ENCODE measurements at places on chromosomes 6 and 20. TPM values are rescaled to one million over a fixed set of nuclear protein-coding genes. Genes with fewer than 3 reads are reported as not detected.

DNA sequence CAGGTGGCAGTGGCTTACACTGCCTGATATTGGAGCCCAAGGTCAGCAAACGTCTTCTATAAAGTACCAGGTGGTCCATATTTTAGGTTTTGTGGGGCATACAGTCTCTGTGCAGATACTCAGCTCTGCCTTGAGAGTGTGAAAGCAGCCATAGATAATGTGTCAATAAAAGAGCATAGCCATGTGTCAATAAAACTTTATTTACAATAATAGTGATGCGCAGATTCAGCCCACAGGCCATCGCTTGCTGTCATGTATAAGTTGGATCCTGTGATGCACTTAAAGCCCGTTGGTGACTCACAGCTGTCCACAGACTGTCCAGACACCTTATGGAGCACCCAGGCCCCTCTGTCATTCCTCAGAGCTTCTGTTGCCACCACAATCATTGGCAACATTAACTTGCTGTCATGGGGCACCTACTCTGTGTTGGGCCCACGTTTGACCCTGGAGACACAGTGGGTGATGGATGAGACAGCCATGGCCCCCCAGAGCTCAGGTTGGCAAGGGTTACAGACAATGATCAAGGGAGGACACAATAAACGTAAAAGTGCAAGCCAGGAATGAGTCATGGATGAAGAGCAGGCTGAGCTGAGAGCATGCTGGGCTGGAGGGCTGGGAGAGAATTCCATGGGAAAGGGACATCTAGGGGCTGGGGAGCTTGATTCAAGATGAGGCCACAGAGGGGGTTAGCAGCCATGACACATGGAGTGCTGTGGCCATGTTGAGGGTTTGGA is 173.6 kb downstream of the TAF4 start:
- no peak for DNase-seq
- H3K27me3 ChIP-seq = peaks cover 10% of the 10 kb centered on the region
- no peak overlapping the region for H3K27ac ChIP-seq
- peaks cover 6% of the 10 kb centered on the region for H3K36me3 ChIP-seq
- peaks cover 2% of the 10 kb centered on the region for H3K4me1 ChIP-seq
- H3K4me3 ChIP-seq = no peak overlapping the region

DNA sequence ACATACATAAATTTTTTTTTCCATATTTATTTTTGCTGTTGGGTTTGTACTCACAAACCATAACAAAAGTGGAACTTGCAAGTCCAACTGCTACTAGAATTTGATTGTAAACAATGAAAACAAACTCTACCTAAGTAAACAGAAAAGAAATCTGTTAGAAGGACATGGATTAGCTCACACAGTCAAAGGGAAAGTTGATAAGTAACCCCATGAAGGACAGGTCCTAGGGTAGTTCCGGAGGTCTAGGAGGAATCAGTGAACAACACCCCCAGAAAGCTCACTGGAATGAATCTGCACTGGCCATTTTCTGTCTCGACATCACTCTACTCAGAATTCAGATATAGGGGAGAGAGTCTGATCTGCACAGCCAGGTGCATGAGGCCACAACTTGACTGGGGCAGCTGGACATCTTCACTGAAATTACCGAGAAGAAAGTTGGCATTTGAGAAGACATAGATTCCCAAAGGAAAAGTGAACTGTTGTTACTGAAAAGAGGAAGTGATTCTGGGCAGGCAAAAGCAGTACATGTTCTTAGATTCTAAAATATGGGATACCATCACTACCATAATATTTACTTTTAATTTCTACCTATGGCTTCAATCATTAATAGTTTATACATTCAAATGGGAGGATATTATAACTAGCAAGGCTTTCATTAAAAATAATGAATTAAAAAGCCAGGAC is 76.4 kb downstream of the HMGN3 start:
- DNase-seq = no peak
- H3K27me3 ChIP-seq = peaks cover 2% of the 10 kb centered on the region
- no peaks in the 10 kb centered on the region for H3K4me1 ChIP-seq
- no peaks in the 10 kb centered on the region for H3K36me3 ChIP-seq
- H3K27ac ChIP-seq = no peak overlapping the region

DNA sequence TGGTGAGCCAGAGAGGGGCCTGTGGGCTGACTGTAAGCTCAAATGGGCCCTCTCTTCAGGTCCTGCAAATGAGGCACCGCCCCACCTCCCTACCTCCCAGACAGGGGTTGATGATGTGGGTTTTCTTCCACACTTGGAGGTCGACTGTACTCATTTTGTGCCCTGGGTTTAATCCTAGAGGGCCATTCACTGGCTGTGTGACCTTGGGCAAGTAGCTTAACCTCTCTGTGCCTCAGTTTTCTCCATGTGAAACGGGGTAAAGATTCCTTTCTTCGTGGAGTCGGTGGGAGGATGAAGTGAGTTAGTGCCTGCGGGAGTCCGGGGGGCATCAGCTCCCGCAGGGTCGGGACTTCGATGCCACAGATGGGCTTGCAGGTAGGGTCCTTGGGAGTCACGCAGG is 23.9 kb downstream of the ZBP1 start:
- H3K4me1 ChIP-seq = peaks cover 6% of the 10 kb centered on the region
- no peak overlapping the region for H3K27ac ChIP-seq
- no peaks in the 10 kb centered on the region for H3K36me3 ChIP-seq
- DNase-seq = no peak

Gene TFAP2C
- total RNA-seq = 35.3 TPM

Gene SPTLC3
- not detected for total RNA-seq

Gene PXDC1
- total RNA-seq = 7.5 TPM

- no peak overlapping the region for H3K27ac ChIP-seq
- DNase-seq = no peak
- H3K4me1 ChIP-seq = peaks cover 47% of the 10 kb centered on the region
- H3K4me3 ChIP-seq = no peak overlapping the region
- peaks cover 5% of the 10 kb centered on the region for H3K27me3 ChIP-seq
- H3K36me3 ChIP-seq = no peaks in the 10 kb centered on the region
Measured at GRCh38 chr20:40711079-40711478, 22.0 kb upstream of the MAFB start.

- DNase-seq = no peak
- no peaks in the 10 kb centered on the region for H3K36me3 ChIP-seq
- peaks cover 4% of the 10 kb centered on the region for H3K27me3 ChIP-seq
- no peak overlapping the region for H3K4me3 ChIP-seq
Measured at GRCh38 chr20:59062081-59062480, 19.5 kb upstream of the PRELID3B start.

GRCh38 chr6:73200735-73201134 is 24.6 kb downstream of the KHDC1L start:
- H3K4me1 ChIP-seq = no peaks in the 10 kb centered on the region
- H3K27ac ChIP-seq = no peak overlapping the region
- H3K36me3 ChIP-seq = no peaks in the 10 kb centered on the region
- H3K4me3 ChIP-seq = no peak overlapping the region
- H3K27me3 ChIP-seq = no peaks in the 10 kb centered on the region

DNA sequence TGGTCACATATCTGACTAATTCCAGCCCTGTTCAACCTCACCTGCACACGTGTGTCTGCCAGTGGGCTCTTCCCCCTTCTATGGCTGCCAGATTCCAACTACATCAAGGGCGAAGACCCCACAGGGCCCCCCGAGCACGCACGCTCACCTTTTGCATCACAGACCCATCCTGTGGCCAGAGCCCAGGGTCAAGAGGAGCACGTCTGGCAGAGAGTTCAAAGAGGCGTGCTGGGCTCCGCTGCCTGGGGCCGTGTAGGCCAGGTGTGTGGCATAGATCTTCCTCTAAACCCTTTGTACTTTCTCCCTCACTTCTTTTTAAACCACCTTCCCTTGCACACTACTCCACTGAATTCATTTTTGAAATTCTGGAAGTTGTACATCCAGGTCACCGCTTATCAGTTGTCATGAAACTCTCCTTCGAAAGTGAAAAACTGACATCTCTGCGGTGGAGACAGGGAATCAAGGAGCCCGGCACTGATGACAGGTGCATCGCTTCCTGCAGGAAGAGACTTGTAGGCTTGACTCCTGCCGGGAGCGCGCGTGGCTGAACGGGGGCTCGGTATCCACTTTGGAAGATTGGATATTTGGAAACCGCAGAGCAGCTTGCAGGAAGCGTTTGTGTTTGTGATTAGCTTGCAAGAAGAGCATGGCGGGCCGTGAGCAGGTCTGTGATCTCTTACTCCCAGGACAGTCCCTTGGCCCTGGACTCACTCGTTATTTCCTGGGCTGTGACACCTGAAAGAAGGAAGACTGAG is 397.2 kb downstream of the CDH4 start:
- no peak overlapping the region for H3K4me3 ChIP-seq
- H3K27me3 ChIP-seq = peaks cover 7% of the 10 kb centered on the region
- H3K27ac ChIP-seq = no peak overlapping the region
- no peak for DNase-seq

Gene AGER
- 13.2 TPM for total RNA-seq

GRCh38 chr6:53481323-53481722 is 63.6 kb downstream of the GCLC start:
- H3K36me3 ChIP-seq = no peaks in the 10 kb centered on the region
- H3K4me1 ChIP-seq = no peaks in the 10 kb centered on the region
- H3K27me3 ChIP-seq = no peaks in the 10 kb centered on the region

- H3K4me3 ChIP-seq = no peak overlapping the region
- no peaks in the 10 kb centered on the region for H3K36me3 ChIP-seq
- peaks cover 14% of the 10 kb centered on the region for H3K4me1 ChIP-seq
- no peak for DNase-seq
- H3K27me3 ChIP-seq = peaks cover 4% of the 10 kb centered on the region
Measured at GRCh38 chr6:160999516-160999915, 7.9 kb downstream of the MAP3K4 start.

Gene HEY2
- total RNA-seq = 2.1 TPM

- H3K36me3 ChIP-seq = peaks cover 11% of the 10 kb centered on the region
- H3K27ac ChIP-seq = no peak overlapping the region
- DNase-seq = no peak
- peaks cover 12% of the 10 kb centered on the region for H3K4me1 ChIP-seq
- H3K27me3 ChIP-seq = peaks cover 34% of the 10 kb centered on the region
- H3K4me3 ChIP-seq = peak overlapping the region; percentile 59
Measured at GRCh38 chr6:1622851-1623768, 13.4 kb downstream of the FOXC1 start.

Gene SIRPG
- total RNA-seq = not detected

GRCh38 chr6:112502351-112503090 is 155.4 kb downstream of the RFPL4B start:
- H3K4me1 ChIP-seq = peaks cover 43% of the 10 kb centered on the region
- peak overlapping the region; percentile 96 for H3K27ac ChIP-seq
- H3K27me3 ChIP-seq = no peaks in the 10 kb centered on the region
- no peaks in the 10 kb centered on the region for H3K36me3 ChIP-seq
- DNase-seq = no peak

- H3K36me3 ChIP-seq = no peaks in the 10 kb centered on the region
- peaks cover 2% of the 10 kb centered on the region for H3K4me1 ChIP-seq
- H3K4me3 ChIP-seq = no peak overlapping the region
Measured at GRCh38 chr6:19024737-19025136, 637.6 kb downstream of the RNF144B start.

DNA sequence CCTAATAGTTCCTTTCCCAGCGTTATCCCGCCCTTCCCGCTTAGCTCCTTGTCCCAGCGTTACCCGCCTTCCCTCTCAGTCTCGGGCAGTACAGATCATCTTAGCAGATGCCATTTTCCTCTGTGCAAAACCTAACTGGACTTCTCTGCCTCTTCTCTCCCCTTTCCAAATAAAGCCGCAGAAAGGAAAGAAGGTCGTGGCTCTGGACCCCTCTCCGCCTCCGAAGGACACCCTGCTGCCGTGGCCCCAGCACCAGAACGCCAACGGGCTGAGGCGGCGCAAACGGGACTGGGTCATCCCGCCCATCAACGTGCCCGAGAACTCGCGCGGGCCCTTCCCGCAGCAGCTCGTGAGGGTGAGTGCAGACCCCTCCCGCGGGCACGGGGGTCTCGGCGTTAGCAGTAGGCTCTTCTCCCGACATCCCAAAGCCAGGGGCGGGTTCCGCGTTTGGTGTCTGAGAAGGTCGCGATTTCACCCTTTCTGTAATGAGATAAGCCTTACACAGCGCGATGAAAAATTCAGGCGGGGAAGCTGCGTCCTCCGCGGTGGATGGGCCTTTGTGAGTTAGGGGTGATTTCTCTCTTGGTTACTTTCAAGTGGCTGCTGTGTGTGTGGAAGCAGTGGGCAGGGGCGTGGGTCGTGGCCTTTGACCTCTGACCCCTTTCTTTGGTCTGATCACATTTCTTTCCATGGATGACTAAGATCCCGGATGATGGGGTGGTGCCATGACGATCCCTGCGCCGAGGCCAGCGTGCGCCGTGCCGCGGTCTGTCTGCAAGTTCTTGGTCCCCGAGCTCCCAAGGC is 292.7 kb downstream of the TAF4 start:
- no peak overlapping the region for H3K4me3 ChIP-seq
- no peaks in the 10 kb centered on the region for H3K4me1 ChIP-seq
- H3K27me3 ChIP-seq = peaks cover 5% of the 10 kb centered on the region
- no peaks in the 10 kb centered on the region for H3K36me3 ChIP-seq
- H3K27ac ChIP-seq = no peak overlapping the region

- peaks cover 3% of the 10 kb centered on the region for H3K27me3 ChIP-seq
- H3K4me3 ChIP-seq = no peak overlapping the region
- peaks cover 1% of the 10 kb centered on the region for H3K4me1 ChIP-seq
- no peak for DNase-seq
- H3K36me3 ChIP-seq = no peaks in the 10 kb centered on the region
Measured at GRCh38 chr6:42012501-42013133, 37.7 kb upstream of the TAF8 start.

DNA sequence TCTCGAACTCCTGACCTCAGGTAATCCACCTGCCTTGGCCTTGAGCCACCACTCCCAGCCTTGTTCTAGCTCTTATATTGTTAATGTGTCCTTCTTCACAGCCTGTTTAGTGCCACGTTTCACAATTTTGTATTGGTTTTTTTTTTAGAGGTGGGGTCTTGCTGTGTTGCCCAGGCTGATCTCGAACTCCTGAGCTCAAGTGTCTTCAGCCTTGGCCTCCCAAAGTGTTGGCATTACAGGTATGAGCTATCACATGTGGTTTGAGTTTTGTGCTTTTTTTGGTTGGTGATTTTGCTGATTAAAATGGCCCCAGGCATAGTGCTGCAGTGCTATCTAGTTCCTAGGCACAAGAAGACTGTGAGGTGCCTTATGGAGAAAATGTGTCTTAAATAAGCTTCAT is 5.9 kb upstream of the CSTL1 start:
- H3K4me3 ChIP-seq = no peak overlapping the region
- no peaks in the 10 kb centered on the region for H3K36me3 ChIP-seq
- peaks cover 5% of the 10 kb centered on the region for H3K4me1 ChIP-seq
- H3K27ac ChIP-seq = no peak overlapping the region
- H3K27me3 ChIP-seq = no peaks in the 10 kb centered on the region

DNA sequence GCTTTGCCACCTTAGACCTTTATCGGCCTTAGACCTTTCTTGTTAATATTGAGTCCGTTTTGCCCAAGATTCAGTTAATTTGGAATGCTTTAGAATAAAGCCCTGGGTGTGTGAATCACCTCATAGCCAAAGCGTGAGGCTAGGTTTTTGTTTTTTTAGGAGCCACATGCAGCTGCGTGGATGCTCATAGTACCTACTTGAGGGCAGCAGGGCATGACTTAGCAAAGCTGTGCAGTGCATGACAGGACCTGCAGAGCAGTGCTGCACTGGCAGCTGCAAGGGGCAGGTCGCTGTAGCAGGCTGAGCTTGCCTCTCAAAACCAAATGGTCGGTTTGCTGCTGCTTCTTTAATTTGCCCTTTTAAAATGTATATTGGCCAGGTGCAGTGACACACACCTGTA is 116.1 kb downstream of the JAG1 start:
- no peak overlapping the region for H3K4me3 ChIP-seq
- H3K36me3 ChIP-seq = no peaks in the 10 kb centered on the region
- peaks cover 10% of the 10 kb centered on the region for H3K4me1 ChIP-seq
- H3K27me3 ChIP-seq = no peaks in the 10 kb centered on the region

Data from glutamatergic neuron (in vitro differentiated cells).